ENCODE measurements at places on chromosomes 12 and 14. TPM values are rescaled to one million over a fixed set of nuclear protein-coding genes. Genes with fewer than 3 reads are reported as not detected.

Gene CFAP251
- total RNA-seq, result 3.2 TPM

Gene KLHL28
- 2.4 TPM for total RNA-seq

Gene DACT1
- 0.40 TPM for total RNA-seq

Gene CCNT1
- total RNA-seq, result 15.1 TPM

Gene ADCY6
- 19.0 TPM for total RNA-seq

Gene RERGL
- total RNA-seq, result not detected

Gene KRT3
- total RNA-seq, result 0.33 TPM

Gene GALNT6
- total RNA-seq, result 93.4 TPM

Gene TSPAN19
- total RNA-seq, result not detected

Gene P3H3
- total RNA-seq, result 24.4 TPM

GRCh38 chr14:43735932-43736331, 771.2 kb downstream of the FSCB start:
- DNase-seq, result no peak
- H3K4me3 ChIP-seq, result no peak overlapping the region
- H3K4me1 ChIP-seq, result no peaks in the 10 kb centered on the region
- no peaks in the 10 kb centered on the region for H3K36me3 ChIP-seq
- H3K27me3 ChIP-seq, result no peaks in the 10 kb centered on the region
- no peak overlapping the region for H3K27ac ChIP-seq

GRCh38 chr12:62885242-62885641, 49.7 kb downstream of the PPM1H start:
- H3K36me3 ChIP-seq, result no peaks in the 10 kb centered on the region
- H3K4me3 ChIP-seq, result no peak overlapping the region
- no peaks in the 10 kb centered on the region for H3K4me1 ChIP-seq
- H3K27me3 ChIP-seq, result no peaks in the 10 kb centered on the region
- DNase-seq, result no peak

- no peak overlapping the region for H3K27ac ChIP-seq
- no peaks in the 10 kb centered on the region for H3K27me3 ChIP-seq
- peak; percentile 15 for DNase-seq
- H3K4me3 ChIP-seq, result no peak overlapping the region
These were observed 15.4 kb downstream of the KCNC2 start for GRCh38 chr12:75194250-75194649.

DNA sequence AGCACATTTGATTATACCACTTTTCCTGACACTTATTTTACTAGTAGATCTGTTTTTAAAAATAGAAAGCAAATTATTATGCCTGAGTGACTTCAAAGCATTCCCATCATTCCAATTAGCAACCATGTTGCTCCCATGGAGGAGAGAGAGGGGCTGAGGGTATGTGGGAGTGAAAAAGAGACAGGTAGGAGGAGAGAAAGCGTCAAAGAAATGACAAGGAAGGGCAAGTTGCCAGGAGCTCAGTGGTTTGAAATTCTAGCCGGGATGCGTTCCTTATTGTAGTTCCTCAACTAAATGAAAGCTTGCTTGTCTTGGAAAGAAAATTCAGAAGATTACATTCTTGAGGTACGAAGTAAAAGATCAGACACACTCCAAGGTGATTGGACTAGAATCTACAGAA, 92.4 kb upstream of the PKP2 start:
- no peak overlapping the region for H3K27ac ChIP-seq
- H3K27me3 ChIP-seq, result no peaks in the 10 kb centered on the region
- no peak overlapping the region for H3K4me3 ChIP-seq
- DNase-seq, result peak; percentile 32

GRCh38 chr12:25099010-25099409, 96.0 kb downstream of the DNAI7 start:
- H3K4me3 ChIP-seq, result no peak overlapping the region
- no peaks in the 10 kb centered on the region for H3K4me1 ChIP-seq
- H3K36me3 ChIP-seq, result no peaks in the 10 kb centered on the region
- DNase-seq, result no peak

GRCh38 chr12:124869059-124869665, 5.5 kb upstream of the SCARB1 start:
- DNase-seq, result no peak
- no peak overlapping the region for H3K27ac ChIP-seq
- no peak overlapping the region for H3K4me3 ChIP-seq
- no peaks in the 10 kb centered on the region for H3K27me3 ChIP-seq

DNA sequence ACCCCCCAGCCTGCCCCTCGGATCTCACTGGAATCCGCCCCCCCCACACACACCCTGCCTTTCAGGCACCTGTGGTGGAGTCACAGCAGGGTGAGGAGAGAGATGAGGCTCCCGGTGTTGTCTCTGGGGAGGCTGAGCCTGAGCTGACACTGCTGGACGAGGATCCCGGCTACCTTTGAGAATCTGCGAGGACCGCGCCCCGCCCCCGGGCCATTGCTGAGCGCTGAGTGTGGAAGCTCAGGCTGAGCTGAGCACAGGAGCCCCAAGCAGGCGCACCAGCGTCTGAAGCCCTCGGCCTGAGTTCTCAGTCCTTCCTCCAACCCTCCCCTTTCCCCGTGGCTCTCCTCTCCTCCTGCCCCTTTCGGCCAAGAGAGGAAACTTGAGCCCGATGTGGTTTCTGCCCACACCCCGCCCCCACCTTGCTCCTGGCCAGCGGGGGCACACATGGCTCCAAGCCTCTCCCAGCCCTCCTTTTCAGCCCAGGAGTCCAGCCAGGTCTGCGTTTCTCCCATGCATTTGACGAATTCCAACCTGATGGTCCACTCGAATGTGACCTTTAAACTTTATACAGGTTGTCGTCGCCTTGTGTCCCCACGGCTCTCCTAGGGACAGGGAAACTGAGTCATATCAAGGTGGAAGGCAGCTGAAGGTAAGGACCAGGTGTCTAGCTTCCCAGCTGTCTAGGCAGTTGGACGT, at the start of gene NFE2:
Gene NFE2, minus strand, starts transcription at position 284 of the 696 bp plus-strand sequence. CDS start 5,767 bp downstream, outside the sequence.
- no peaks in the 10 kb centered on the region for H3K36me3 ChIP-seq
- H3K27me3 ChIP-seq, result no peaks in the 10 kb centered on the region
- H3K4me1 ChIP-seq, result peaks cover 24% of the 10 kb centered on the region
- H3K27ac ChIP-seq, result no peak within 1 kb of the TSS
- DNase-seq, result peak; percentile 79

DNA sequence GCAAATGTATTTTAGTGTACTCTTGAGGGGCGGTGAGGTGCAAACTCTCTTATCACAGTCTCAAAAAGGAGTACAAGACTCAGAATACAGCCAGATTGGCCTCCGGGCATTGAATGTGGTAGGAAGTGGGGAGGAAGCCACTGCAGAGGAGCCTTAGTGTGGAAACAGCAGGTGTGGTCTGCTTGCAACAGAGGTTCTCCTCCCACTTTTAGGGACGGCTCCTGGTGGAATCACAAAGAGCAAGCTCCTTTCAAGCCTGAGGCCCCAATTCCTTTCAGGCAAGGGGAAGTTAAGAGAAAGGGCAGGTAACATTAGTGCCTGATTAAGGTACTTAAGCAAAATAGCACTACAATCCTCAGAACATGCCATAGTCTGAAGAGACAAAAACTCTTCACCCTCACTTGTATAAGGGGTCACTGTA, 23.7 kb upstream of the SLC2A3 start:
- H3K27ac ChIP-seq, result no peak overlapping the region
- H3K36me3 ChIP-seq, result no peaks in the 10 kb centered on the region
- H3K4me1 ChIP-seq, result peaks cover 9% of the 10 kb centered on the region
- no peak overlapping the region for H3K4me3 ChIP-seq

GRCh38 chr12:14964406-14964805, 3.0 kb upstream of the ARHGDIB start:
- peaks cover 17% of the 10 kb centered on the region for H3K4me1 ChIP-seq
- H3K36me3 ChIP-seq, result no peaks in the 10 kb centered on the region
- H3K4me3 ChIP-seq, result no peak overlapping the region
- H3K27me3 ChIP-seq, result no peaks in the 10 kb centered on the region
- no peak for DNase-seq

- H3K27me3 ChIP-seq, result no peaks in the 10 kb centered on the region
- DNase-seq, result no peak
- H3K4me1 ChIP-seq, result peaks cover 14% of the 10 kb centered on the region
These were observed 477.0 kb downstream of the PCNX1 start for GRCh38 chr14:71384007-71384845.

GRCh38 chr14:33435911-33436689, 497.4 kb downstream of the NPAS3 start:
- H3K4me3 ChIP-seq, result no peak overlapping the region
- peak; percentile 94 for DNase-seq
- no peaks in the 10 kb centered on the region for H3K27me3 ChIP-seq
- H3K27ac ChIP-seq, result peak overlapping the region; percentile 31
- H3K36me3 ChIP-seq, result no peaks in the 10 kb centered on the region

GRCh38 chr12:119634743-119635142, 33.2 kb upstream of the PRKAB1 start:
- no peak overlapping the region for H3K4me3 ChIP-seq
- H3K27ac ChIP-seq, result no peak overlapping the region
- H3K27me3 ChIP-seq, result peaks cover 58% of the 10 kb centered on the region
- no peaks in the 10 kb centered on the region for H3K4me1 ChIP-seq
- no peaks in the 10 kb centered on the region for H3K36me3 ChIP-seq

DNA sequence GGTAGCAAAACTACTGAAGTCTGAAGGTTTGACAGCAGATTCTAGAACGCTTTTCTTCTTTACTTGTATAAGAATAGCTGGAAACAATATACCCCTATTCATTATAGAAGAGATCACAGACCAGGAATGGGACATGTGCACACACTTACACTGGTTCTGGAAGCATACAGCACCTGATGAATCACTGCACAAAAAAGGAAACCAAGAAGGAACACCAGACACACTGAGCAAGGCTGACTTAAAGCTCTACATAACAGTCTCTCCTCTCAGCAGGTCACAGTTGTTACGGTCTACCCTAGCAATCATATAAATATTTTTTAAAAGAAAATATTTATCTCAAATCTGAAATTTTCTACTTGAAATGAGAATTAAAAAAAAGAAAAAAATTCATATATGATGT, 13.5 kb downstream of the ATP2B1 start:
- no peaks in the 10 kb centered on the region for H3K36me3 ChIP-seq
- H3K4me1 ChIP-seq, result peaks cover 5% of the 10 kb centered on the region

- peaks cover 39% of the 10 kb centered on the region for H3K4me1 ChIP-seq
- H3K27me3 ChIP-seq, result no peaks in the 10 kb centered on the region
- H3K27ac ChIP-seq, result peak overlapping the region; percentile 52
- peak overlapping the region; percentile 79 for H3K4me3 ChIP-seq
These were observed 4.2 kb downstream of the ERO1A start for GRCh38 chr14:52690983-52691760.

GRCh38 chr12:47223848-47224213, 144.1 kb upstream of the AMIGO2 start:
- H3K36me3 ChIP-seq, result no peaks in the 10 kb centered on the region
- H3K27ac ChIP-seq, result no peak overlapping the region
- no peaks in the 10 kb centered on the region for H3K27me3 ChIP-seq
- peaks cover 45% of the 10 kb centered on the region for H3K4me1 ChIP-seq
- no peak overlapping the region for H3K4me3 ChIP-seq

DNA sequence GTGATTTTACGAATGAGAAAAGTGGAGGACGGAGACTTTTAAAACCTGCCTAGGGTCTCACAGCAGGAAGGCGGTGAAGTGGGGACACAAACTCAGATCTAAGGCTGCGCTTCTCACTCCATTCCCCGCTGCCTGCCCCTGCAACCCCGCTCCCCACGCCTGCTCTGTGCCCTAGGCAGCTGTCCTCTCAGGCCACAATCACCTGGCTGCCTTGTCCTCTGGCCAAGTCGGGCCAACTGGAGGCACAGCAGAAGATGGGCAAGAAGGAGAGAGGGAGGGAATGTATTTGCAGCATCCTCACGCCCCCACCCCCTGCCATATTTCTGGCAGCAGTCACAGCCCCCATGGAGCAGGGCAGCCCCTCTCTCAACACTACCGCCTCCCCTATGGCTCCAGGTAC, 94.9 kb downstream of the CHGA start:
- no peak overlapping the region for H3K4me3 ChIP-seq
- no peaks in the 10 kb centered on the region for H3K27me3 ChIP-seq
- no peaks in the 10 kb centered on the region for H3K36me3 ChIP-seq
- H3K27ac ChIP-seq, result no peak overlapping the region
- no peak for DNase-seq

DNA sequence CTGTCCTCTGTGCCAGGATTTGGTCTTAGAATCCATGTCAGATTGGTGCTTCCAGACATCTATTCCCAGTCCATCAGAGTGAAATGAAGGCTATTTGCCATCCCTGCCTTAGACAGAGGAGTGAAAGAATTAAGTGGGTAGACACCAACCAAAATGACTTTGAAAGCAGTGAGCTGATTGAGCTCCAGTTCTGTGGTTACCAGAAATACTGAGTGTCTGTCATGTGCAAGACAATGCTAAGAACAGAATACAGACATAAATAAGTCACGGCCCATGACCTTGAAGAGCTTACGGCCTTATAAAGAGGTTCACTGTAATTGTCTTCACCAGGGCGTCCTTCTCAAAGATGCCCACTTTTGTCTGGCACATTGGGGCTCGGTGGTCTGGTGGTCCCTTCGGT, 21.6 kb upstream of the MANSC4 start:
- H3K36me3 ChIP-seq, result peaks cover 30% of the 10 kb centered on the region
- H3K27ac ChIP-seq, result no peak overlapping the region
- H3K27me3 ChIP-seq, result no peaks in the 10 kb centered on the region

DNA sequence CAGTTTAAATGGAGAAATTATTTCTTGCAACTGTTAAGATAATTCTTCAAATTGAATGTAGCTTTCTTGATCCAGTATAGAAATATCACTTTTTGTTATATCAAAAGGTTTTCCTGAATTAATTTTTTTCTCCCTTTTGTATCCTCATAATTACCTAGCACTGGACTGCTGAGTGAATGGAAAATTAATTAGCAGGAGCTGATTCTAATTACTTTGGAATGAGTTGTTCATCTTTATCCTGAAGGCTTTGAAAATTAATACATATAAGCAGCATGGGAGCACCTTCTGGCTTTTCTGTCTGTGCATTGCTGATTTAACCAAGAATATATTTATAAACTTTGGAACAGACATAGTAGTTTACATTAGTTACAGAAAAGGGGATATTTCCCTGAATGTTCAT, 307.6 kb upstream of the GARIN2 start:
- H3K4me1 ChIP-seq, result peaks cover 13% of the 10 kb centered on the region
- H3K27me3 ChIP-seq, result no peaks in the 10 kb centered on the region
- DNase-seq, result no peak
- no peak overlapping the region for H3K4me3 ChIP-seq
- no peaks in the 10 kb centered on the region for H3K36me3 ChIP-seq

DNA sequence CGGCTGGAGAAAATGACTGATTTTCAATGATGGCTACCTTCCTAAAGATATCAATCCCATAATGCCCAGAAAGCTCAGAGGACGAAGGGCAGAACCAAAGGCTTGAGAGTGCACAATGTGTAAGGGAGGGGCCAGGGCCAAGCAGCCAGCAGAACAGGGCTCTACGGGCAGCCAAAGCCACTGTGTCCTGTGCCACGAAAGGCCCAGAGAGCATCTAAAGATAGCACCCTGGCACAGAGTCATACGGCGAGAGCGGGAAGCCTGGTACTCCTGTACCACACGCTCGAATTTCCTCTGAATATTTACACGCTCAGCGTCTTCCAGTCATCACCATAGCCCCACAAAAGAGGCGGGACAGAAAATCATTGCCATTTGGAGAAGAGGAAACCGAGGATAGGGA, 39.5 kb downstream of the PRMT8 start:
- DNase-seq, result no peak
- H3K27ac ChIP-seq, result no peak overlapping the region
- H3K4me3 ChIP-seq, result no peak overlapping the region
- H3K27me3 ChIP-seq, result no peaks in the 10 kb centered on the region
- no peaks in the 10 kb centered on the region for H3K36me3 ChIP-seq

GRCh38 chr14:24178399-24179178, 6.7 kb downstream of the REC8 start:
- DNase-seq, result no peak
- H3K4me1 ChIP-seq, result no peaks in the 10 kb centered on the region
- no peak overlapping the region for H3K4me3 ChIP-seq
